ENCODE measurements at places on chromosomes 12 and 14.

- no peak for DNase-seq
Measured at GRCh38 chr12:124456652-124457152, 110.7 kb downstream of the NCOR2 start.

- peak; percentile 27 for DNase-seq
Measured at GRCh38 chr12:57461917-57462250, 2.3 kb downstream of the GLI1 start.

DNA sequence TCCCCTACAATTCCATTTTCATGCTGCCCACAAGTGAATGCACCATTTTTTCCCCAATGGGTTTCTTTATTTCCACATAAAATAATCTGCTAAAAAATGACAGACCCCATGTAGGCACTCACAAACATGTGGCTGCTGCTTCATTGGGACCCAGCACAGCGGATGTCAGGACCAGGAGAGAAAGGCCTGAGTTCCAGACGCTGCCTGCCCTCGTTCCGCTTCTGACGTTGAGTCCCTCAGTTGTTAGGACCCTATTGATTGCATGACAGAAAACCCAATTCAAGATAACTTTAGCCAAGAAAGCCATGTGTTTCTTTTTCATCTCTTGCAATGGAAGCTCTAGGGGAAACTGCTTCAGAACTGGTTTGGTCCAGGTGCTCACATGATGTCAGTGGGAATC lies 34.6 kb downstream of the ADGRD1 start:
- DNase-seq = no peak

GRCh38 chr14:71311061-71311460 lies 403.8 kb downstream of the PCNX1 start:
- DNase-seq = no peak

DNA sequence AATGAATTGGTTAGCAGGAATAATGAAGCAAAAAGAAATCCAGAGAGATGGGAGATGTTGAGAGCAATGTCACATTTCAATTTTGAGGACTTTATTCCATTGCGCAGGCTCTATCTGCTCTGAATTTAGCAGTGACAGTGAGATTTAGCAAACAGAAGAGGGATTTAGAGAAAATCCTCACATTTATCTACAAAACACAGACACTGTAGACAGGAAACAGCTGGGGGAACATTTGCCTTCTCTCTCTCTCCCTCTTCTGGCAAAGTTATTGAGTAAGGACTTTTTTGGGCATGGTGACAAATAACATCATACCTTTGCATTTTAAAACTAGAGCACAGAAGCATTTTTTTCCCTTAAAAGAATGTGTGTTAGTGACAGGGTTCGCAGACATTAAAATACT lies at the start of gene IGF1:
IGF1 (minus strand) TSS at position 158 of the 400 bp plus-strand sequence. CDS start 182 bp downstream, outside the sequence.
- DNase-seq = peak; percentile 57

- DNase-seq = peak; percentile 50
Measured at GRCh38 chr12:13941258-13942249, 39.8 kb downstream of the GRIN2B start.

- no peak for DNase-seq
Measured at GRCh38 chr12:53659571-53659981, 16.3 kb downstream of the ATP5MC2 start.

- no peak for DNase-seq
Measured at GRCh38 chr12:132858718-132859266, 28.6 kb downstream of the CHFR start.

- DNase-seq = no peak
Measured at GRCh38 chr14:27435923-27436670, 838.3 kb upstream of the NOVA1 start.

DNA sequence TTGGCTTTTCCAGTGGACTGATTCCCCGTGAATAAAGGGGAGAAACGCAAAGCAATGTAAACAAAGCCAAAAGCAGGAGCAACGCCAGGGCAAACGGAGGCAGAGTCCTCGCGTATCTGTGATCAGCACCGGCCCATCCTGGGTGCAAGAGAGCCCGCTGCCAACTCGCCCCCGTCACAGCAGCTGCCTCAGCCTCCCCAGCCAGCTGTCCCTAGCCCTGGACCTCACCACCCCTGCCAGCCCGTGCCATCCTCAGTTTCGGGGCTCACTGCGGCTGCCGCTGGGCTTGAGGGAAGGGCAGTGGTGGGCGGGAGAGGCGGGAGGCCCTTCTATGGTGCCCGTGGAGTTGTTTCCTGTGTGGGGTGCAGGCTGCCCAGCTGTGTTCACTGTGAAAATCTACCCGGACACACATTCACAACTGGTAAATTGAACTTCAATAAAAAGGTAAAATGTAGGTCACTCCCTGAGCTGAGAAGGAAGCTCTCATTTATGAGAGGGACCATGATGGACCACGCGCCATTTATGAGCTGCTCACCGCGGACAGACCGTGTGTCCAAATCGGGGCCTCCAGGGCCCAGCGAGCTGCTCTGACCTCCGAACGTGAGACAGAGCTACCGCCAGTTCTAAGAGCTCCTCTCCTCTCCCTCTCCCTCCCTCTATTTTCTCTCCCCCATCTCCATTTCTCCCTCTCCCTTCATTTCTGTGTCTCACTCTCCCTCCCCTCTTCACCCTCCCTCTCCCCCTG lies 330.5 kb upstream of the SFSWAP start:
- no peak for DNase-seq

- DNase-seq = no peak
Measured at GRCh38 chr14:60301685-60302084, 52.7 kb downstream of the PPM1A start.

- DNase-seq = no peak
Measured at GRCh38 chr14:46574978-46575375, 76.6 kb downstream of the RPL10L start.

DNA sequence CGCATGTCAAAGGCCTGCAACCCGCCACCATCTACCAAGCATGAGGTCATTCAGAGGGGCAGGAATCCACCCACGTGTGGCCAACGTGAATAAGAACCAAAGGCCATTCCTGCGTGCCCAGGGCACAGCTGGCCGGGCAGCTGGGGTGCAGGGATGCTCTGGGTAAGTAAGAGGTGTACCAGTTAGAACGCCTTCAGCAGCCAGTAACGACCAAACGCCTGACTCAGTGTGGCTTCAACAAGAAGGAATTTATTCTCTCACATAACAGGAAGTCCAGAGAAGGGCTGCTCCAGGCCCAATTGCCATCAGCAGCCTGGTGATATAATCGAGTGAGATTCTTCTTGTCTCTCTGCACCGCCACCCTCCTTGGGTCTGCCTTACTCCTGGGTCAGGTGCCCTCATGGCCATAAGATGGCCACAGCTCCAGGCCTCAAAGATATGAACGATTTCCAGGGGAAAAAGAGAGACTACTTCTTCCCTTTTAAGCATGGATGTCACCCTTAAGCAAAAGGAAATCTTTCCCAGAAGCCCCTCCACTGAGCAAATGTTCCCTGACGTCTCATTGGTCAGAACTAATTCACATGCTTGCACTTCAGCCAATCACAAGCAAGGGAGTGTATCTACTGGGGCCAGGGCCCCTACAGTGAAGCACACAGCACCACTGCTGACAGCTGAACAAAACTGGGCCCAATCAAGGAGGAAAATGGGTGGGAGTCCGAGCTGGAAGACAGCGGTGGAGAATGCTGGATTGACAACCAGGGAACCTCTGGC lies 7.3 kb downstream of the TTC7B start:
- DNase-seq = no peak

DNA sequence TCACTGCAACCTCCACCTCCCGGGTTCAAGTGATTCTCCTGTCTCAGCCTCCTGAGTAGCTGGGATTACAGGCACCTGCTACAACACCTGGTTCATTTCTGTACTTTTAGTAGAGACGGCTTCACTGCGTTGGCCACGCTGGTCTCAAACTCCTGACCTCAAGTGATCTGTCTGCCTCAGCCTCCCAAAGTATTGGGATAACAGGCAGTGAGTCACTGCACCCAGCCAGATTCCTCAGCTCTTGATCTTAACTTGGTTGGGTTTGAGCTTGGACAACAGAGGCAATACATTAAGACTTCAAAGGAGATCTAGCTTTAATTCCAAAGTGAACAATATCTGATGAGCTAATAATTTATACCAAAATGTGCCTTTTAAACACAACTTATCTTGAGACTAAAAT lies 5.6 kb downstream of the DAZAP2 start:
- DNase-seq = no peak

GRCh38 chr14:51547260-51547659 lies 104.5 kb upstream of the FRMD6 start:
- DNase-seq = peak; percentile 80

DNA sequence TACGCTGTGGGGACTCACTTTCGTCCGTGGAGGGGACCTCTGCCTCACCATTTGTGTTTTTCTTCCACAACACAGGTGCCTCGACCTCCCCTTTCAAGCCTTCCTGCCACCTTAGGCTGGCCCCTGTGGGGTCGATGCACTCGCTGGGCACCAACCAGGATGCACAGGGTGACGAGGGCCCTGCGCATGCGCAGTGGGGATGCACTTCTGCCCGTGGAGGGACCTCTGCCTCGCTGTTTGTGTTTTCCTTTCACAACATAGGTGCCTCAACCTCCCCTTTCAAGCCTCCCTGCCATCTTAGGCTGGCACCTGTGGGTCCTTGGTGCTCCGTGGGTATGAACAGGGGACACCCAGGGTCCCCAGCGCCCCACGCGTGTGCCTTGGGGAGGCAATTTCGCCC lies 356.8 kb downstream of the ALG10 start:
- no peak for DNase-seq

- DNase-seq = no peak
Measured at GRCh38 chr14:68616221-68616902, 176.5 kb downstream of the ZFP36L1 start.

- DNase-seq = no peak
Measured at GRCh38 chr12:122226366-122227125, 694 bp upstream of the DIABLO start.

DNA sequence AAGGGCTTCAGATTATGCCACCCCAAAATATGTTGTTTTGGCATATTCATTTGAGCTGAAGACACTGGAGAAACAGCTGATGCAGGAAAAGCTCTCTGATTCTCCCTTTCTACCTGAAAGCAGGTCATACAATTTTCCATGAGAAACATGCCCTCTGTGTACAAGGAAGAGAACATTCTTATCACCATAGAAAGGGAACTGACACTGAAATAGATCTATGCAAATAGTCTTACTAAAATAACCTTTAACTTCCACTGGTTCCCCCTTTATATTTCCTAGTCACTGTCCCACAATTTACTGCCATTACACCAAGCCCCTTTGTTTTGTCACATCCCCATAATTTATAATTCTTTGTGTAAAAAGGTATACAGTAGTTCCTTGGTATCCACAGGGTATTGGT lies 9.6 kb upstream of the PHC1 start:
- DNase-seq = no peak

GRCh38 chr12:13799574-13799973 lies 181.8 kb downstream of the GRIN2B start:
- DNase-seq = no peak

DNA sequence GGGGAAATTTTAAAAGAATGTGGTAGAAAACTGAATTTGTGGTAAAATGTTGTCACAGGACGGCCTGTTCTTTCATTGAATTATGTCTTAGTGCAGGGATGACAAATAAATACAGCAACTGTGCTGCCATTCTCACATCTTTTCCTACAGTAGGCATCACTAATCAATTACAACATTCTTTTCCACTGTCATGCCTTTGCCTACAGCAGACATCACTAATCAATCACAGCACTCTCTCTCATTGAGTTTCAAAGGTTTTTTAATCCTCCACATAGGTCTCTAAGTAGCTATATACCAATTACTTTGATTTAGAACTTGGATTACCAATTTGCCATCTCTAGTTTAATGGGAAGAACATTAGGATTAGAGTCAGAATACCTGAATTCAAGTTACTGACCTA lies 30.1 kb downstream of the NTF3 start:
- no peak for DNase-seq

GRCh38 chr14:25086821-25087396 lies 37.0 kb upstream of the STXBP6 start:
- DNase-seq = no peak

- DNase-seq = peak; percentile 7
Measured at GRCh38 chr14:37708481-37708880, 113.1 kb downstream of the TTC6 start.

GRCh38 chr12:113470871-113471618 lies 626 bp downstream of the LHX5 start:
- no peak for DNase-seq

DNA sequence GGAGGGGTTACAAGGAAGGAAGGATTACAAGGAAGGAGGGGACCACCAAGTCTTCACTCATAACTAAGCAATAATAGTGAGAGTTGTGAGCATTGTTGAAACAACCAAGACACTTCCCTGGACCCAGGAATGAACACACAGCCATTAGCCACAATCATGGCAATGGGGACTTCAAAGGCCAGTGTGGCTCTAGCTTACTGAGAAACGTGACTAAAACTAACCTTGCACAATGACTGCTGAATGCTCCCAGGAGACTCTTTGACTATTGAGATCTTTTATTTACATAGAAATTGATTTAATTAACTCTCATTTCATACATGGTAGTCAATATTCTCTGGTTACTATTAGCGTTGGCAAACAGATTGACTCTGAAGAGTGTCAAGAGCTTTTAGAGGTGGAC lies 263.0 kb upstream of the SOX5 start:
- DNase-seq = no peak

- no peak for DNase-seq
Measured at GRCh38 chr12:132123970-132124765, 20.0 kb downstream of the DDX51 start.

DNA sequence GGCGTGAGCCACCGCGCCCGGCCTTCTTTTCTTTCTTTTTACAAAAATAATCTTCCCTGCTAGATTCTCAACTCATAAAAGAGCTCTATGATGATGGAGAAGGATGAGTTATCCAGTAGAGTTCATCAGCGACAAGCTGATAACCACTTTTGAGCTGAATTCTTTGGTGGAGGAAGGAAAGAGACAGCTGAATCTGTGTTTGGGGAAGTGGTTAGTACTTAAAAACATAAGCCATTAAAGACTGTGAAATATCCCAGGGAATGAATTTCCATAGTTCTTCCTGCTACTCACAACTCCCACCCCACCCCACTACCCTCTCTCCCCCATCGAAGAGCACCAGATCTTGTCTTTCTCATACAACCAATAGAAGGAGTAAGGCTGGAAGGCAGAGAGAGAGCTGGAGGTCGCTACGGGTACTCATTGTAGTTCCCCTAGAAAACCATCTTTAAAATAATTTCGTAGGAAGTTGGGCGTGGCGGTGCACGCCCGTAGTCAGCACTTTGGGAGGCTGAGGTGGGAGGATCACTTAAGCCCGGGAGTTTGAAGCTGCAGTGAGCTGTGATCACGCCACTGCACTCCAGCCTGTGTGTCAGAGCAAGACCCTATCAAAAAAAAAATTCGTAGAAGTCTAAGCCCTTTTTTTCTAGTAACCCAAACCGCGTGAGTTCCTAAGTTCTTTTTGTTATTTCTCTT lies 647 bp upstream of the ESPL1 start:
- DNase-seq = no peak

GRCh38 chr14:54488318-54488645 lies 498 bp downstream of the GMFB start:
- no peak for DNase-seq

GRCh38 chr12:92539110-92539749 lies 163.6 kb upstream of the PLEKHG7 start:
- peak; percentile 52 for DNase-seq

- DNase-seq = no peak
Measured at GRCh38 chr12:82486524-82487235, 128.4 kb downstream of the METTL25 start.
